AG04450 (cell line): ENCODE measurements at places on chromosomes 11 and 22.

DNA sequence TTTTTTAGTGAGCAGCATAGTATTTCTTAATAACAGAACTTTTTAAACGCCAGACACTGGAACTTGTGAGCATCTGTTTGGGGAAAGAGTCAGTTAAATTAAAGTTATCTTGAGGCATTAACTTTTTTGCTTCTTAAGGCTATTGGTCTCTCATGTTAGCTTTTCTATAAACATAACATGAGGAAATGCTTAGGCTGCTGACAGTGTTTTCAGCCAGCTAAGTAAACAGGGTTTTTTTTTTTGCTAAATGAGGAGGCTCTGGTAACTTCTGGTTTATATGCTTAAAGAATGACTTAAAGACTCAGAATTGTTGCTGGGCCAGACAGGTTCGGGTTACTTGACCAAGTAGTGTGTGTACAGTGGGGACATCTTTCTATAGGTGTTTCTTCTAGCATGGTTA lies 95.8 kb upstream of the ALKBH3 start:
- peak; percentile 8 for DNase-seq

GRCh38 chr11:34626393-34626792 lies 5.5 kb downstream of the EHF start:
- DNase-seq: no peak

GRCh38 chr22:44193535-44193891 lies 12.8 kb downstream of the PARVG start:
- no peak for DNase-seq

DNA sequence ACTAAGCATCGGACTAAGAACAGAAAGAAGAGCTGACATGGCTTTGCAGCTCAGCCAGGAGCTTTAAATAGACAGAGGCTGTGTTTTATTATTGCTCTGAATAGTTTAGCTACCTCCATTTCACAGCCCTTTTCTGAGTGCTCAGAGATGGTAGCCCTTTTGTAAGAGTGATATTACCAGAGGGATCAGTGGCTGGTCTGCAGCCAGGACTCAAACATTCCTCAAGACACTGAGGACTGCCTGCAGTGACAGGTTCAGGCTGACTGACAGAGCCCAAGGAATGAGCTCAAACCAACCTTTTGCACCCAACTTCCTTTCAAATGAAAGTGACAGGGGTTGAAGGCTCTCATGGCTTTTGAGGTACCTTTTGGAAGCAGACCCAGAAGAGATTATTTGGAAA lies 189.0 kb downstream of the DDX10 start:
- no peak for DNase-seq

DNA sequence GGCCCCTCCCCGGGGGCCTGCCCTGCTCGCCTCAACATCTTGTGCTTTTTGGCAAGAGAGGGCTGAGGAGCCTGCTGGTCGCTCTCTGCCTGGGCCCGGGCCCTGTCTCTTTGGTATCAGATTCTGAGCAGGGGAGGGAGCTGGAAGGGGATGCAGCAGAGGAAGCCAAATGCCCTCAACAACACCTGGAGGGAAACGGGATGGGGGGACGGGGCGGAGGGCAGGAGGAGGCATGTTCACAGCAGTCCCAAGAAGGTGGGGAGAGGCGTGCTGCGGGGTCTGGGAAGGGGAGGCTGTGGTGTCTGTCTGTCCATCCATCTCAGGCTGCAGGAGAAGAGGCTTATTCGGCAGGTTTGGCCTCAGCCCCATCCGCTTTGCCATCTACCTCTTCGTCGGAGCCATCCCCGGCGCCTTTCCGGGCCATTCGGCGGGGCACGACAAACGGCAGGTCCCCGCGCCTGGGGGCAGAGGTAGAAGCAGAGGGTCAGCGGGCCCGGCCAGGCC lies 29.4 kb downstream of the APOL1 start:
- no peak for DNase-seq

GRCh38 chr22:40446203-40446602 lies 75.8 kb downstream of the SGSM3 start:
- no peak for DNase-seq

DNA sequence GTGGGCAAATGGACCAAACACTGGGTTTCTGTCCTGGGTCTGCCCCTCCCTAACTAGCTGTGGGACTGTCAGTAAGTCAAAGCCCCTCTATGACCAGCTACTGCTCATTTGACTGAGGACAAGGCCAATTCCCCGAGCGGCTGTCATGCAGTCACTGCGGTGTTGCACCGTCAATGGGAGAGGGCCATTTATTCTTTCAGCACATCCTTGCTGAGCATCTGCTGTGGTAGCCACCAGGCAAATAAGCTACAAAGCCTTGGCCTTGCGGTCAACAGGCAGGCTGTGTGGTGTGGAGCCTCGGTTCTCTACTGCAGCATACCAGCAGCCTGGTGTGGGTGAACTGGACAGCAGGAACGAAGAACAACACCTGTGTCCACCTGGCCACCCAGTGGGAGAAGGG lies 25.8 kb upstream of the SERPIND1 start:
- no peak for DNase-seq
